ENCODE measurements at places on chromosomes 5 and 9.

- DNase-seq, result no peak
These were observed 234.5 kb downstream of the PAPPA start for GRCh38 chr9:116387934-116388698.

GRCh38 chr9:19720377-19720776, 68.5 kb downstream of the SLC24A2 start:
- peak; percentile 8 for DNase-seq

DNA sequence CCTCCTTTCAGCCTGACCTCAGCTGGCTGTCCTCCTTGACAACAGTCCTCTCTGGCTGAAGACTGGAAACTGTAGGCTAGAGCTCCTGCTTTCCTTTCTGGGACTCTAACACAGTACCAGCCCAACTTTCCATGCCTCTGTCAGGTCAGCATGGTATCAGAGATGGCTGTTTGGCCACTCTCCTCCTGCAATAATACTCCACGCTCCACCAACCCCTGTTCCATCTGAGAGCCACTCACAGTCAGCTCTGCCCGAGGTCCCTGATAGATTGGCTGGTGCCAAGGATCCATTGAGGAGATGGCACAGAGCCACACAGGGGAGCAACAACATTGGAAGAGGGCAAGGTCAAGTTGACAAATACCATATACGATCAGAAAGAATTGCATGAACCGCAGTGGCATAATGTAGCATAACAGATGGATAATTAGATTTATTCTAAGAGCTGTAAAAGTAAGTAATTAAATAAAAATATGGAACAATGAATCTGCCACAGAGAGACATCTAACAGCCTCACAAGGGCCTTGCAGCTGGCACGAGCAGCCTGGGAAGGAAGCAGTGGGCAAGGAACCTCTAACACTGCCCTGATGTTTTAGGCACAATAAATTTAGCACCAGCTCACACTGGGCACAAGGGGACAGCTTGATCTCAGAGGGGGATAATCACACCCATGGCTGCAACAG, 94.3 kb upstream of the LRRTM2 start:
- DNase-seq, result no peak

- no peak for DNase-seq
These were observed 465.3 kb upstream of the ARRDC3 start for GRCh38 chr5:91848453-91848852.

- no peak for DNase-seq
These were observed 91.5 kb downstream of the MAMDC2 start for GRCh38 chr9:70135176-70135575.

DNA sequence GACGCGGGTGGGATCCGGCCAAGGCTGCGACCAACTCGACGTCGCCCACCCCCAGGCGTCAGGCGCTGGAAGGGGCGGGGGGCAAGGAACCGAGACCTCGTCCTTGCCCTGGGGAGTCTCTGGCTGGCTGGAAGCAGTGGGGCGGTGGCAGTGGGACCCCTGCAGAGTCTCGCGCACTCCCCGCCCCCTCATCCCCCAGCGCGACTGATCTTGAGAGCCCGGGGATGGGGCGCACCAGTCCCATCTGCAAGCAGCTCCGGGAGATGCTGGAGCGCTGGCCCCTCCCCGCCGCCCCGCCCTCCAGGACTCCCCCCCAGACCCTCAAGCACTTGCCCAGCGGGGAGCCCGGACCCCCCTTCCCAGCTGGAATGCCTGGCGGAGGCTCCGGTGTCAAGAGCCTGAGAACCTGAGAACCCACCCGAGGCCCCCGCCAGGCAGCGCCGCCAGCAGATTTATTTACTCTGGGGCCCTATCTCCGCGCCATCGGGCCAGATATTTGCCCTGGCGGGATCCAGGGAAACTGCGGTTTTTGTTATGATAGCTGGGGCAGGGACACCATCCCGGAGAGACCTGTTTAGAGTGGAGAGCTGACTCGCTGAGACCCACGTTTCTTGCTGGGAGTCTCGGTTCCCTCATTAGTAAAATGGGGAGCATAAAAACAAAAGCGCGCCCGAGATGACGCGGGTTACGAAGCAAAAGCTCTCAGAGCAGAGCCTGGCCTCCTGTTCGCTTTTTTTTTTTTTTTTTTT, 1.2 kb downstream of the PRRT1B start:
- no peak for DNase-seq

DNA sequence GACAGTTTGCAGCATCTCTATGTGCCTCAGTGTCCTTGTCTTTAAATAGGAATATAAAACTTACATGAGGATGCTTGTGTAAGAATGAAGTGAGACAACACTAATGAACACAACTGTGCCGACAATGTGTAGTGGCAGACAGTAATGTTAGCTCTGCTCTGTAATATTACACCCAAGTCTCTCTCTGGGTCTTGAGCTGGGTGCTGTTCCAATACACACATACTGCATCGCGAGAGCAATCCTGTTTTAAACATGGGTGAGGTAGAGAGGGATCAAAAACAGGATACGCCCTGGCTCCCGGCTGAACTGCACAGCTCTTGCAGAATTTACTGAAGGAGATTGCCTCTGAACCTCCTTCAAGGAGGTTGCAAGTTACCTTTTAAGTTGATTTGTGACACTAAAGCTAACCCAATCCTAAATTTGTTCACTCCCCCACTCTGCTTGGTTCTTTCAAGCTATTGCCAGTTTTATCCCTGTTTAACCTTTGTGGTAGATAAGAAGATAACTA, 155.2 kb upstream of the ISL1 start:
- no peak for DNase-seq

All from adrenal gland (tissue), 19 donors.